ENCODE measurements at places on chromosomes 5 and 9. TPM values are rescaled to one million over a fixed set of nuclear protein-coding genes. Genes with fewer than 3 reads are reported as not detected.

DNA sequence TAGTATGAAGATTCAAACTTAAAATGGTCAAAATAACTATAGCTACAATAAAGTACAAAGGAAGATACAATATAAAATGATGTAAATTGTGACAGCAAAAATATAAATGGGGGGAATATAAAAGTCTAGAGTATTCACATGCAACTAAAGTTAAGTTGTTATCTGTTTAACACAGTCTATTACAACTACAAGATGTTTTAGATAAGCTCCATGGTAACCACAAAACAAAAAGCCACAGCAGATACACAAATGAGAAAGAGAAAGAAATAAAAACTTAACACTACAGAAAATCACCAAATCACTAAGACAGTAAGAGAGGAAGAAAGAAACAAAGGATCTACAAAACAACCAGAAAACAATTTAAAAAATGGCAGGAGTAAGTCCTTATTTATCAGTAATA lies 17.0 kb upstream of the SH3TC2 start:
- no peak for DNase-seq

The FOXD1 gene
- 0.13 TPM for total RNA-seq

The EQTN gene
- not detected for total RNA-seq

DNA sequence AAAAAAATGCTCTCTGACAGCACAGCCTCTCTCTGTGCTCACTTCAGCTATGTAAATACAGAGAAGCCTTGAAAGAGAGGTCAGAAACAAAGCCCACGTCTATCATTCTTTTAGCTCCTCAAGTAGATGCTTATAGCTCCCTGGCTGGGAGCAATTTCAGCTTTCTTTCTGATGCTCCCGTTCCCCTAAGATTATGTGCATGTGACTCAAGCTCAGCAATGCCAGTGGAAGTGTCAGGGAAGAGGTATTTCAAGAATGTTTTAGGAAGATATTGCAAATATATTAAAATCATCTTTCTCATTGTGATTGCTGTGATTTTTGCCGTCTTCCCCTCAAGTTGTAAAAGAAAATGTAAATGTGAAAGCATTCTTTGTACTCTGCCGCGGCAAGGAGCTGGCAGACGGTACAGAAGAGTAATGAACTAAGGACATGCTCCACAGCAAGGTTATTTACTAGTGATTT lies 1353.7 kb upstream of the ACO1 start:
- DNase-seq, result no peak

The IL13 gene
- total RNA-seq, result 308 TPM

DNA sequence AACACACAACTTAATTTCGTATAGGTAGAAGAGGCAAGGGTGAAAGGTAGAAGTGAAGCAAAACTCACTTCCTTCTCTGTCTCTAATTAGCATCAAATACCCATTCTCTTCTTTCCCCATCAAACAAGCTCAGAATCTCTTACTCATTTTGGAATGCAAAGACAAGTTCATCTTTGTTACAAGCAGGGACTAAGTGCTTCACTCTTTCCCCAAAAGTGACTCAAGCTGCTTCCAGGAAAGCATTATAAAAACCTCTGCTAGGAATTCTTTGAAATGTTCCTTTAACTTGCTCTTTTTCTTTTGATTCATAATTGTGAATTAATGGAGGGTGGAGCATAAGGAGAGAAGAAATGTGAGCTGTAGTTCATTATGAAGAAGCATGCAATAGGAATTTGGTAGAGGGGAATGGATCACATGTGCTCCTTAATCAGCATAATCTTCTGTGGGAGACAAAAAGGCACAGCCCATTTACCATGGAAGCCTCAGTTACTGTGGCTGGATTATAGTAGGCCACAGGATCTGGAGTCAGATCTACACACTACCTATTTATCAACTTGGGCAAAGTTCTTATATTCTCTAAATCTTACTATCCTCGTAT lies 109.5 kb upstream of the DPYSL3 start:
- DNase-seq, result no peak

- DNase-seq, result no peak
Measured at GRCh38 chr9:137716694-137717287, 98.0 kb downstream of the EHMT1 start.

GRCh38 chr5:167851416-167851815 lies 440.0 kb upstream of the WWC1 start:
- DNase-seq, result no peak

Measured in activated T-helper 1 cell treated with anti-CD3 and anti-CD28 coated beads, Interleukin-12 subunit alpha, Interleukin-12 subunit beta, Interleukin-2, Interleukin-4 antibody, amounts not matched to agents 30 ng/mL and 10 ng/mL and 1 ng/mL, durations not matched to agents 14 hours and 24 hours and 36 hours (primary cell).